ENCODE measurements at places on chromosomes 12 and 14.
A peak's percentile ranks its signal among the peaks of the same experiment; 100 is the strongest.

DNA sequence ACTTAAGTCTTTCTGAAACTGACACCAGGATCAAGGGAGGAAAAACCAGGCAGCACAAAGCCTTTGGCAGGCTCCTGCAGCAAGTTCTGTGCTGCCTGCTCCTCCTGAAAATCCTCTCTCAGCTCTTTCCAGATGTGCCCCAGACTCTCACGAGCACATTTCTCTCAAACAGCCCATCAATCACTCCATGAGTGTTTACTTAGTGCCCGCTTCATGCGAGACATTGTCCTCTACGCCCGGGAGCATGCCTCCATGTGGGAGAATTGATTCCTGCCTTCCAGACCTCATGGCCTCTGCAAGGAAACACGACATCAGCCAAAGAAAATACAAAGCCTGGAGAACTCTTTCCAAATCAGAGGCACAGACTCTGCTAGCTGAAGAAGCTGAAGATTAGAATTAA is 46.5 kb upstream of the TSPAN11 start:
- peak; percentile 88 for DNase-seq

DNA sequence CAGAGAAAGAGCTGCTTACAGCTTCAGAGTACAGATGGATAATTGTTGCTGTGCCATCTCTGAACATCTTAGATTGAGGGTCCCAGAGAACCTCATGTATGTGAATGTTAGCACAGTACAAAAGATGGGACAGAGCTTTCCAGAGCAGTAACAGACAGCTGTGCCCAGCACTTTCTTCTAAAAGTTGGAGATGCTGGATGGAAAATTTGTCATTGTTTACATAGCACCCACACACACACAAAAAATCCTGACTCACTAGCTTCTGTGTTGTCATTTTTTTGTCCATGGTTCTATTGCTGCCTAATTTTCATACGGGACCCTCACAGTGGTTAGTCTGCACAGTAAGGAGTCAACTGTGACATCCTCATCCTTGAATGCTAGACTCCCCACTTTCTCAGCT is 374.7 kb downstream of the DIO2 start:
- no peak for DNase-seq

- no peak for DNase-seq
These were observed 24.7 kb upstream of the SGPP1 start for GRCh38 chr14:63752449-63753169.

GRCh38 chr12:28082096-28082495 is 108.2 kb upstream of the CCDC91 start:
- no peak for DNase-seq

DNA sequence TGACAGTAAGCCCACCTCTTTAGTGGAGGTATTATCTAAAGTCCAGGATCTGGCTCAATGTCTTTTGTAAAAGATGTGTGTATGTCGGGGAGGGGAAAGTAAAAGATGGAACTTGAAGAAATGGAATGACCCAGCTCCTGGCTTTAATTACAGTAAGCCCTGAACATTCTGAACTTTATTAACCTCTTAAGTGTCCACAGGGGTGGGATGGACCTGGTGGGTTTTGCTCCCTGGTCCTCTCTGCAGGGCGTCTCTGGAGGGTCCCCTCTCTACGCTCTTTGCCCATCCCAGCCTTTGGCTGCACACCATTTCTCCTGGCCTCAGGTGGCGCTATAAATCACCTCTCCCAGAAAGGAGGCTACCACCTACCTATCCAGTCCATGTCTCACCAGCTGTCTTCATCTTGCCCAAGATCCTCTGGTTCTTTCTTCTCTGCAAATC is 3.7 kb upstream of the CISTR start:
- no peak for DNase-seq

Data from NCI-H345 (cell line).